ENCODE measurements at places on chromosomes 12 and 14.

GRCh38 chr14:94764573-94764972 lies 5.3 kb downstream of the GSC start:
- DNase-seq: no peak

- DNase-seq: no peak
These were observed 9.8 kb downstream of the DAD1 start for GRCh38 chr14:22579236-22579635.

- no peak for DNase-seq
These were observed 908.8 kb downstream of the VRK1 start for GRCh38 chr14:97705976-97706375.

DNA sequence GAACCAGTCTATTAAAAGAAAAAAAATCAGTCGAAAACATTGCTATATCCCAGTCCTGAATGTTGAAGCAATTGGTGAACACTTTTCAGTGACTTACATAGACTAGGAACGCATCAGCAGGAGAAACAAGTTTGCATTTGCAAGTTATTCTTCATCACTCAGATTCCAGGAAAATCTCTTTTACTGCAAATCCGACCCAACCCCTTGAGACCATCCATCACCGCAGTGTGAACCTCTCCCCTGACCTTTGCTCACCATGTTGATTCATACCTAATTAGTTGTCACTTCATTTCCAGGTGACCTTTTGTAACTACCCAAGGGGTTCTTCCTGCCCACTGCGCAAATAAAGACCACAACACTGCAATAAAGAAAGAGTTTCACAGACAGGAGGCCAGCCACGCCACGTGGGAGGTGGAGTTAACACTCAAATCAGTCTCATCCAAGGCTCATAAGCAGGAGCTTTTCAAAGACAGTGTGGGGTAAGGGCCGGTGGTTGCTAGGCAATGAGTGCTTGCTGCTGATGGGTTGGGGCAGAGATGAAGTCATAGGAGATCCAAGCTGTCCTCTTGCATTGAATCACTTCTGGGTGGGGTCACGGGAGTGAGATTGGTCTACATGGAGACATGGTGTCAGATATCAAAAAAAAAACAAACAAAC lies 241.3 kb upstream of the TMEM132C start:
- no peak for DNase-seq

DNA sequence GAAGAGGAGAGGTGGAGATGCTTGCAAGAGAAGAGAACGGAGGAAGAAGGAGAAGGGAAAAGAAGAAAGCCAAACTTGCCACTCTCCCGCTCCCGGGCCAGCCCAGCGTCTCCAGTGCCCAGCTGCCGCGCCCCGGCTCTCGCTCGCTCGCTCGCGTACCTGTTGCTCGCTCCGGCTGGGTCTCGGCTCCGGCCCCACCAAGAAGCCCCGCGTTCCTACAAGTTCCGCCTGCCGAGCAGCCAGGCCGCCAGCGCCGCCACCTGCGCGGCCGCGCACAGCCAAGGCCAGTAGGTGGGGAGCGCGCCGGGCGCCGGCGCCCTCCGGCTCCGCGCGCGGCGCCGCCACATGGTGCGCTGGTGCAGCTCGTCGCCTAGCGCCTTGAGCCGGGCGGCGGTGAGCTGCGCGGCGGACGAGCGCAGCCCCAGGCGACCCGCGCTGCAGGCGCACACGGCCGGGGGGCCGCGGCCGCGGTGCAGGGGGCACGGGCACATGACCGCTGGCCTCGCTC lies 370 bp downstream of the HRK start:
- no peak for DNase-seq

- DNase-seq: no peak
These were observed 33.1 kb upstream of the SLC35F4 start for GRCh38 chr14:57898837-57899572.

- DNase-seq: no peak
These were observed 19.3 kb downstream of the GXYLT1 start for GRCh38 chr12:42125388-42125767.

GRCh38 chr14:52266179-52266578 lies 1.3 kb upstream of the PTGDR start:
- no peak for DNase-seq

DNA sequence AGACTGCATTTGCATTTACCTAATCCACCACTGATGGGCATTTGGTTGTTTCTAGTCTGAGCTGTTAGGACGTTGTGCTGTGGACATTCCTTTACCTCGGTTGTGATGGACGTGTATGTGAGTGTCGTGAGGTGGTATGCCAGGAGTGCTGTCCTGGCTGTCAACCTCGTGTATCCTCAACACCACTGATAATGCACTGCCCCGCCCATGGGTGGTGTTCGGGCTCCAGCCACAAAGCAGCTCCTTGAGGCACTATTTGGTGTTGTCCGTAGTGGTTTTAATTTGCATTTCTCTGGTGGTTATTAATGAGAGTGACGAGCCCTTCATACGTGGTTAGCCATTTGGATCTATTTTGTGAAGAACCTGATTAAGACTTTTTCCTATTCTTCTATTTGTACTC lies 87.6 kb downstream of the PPP2R5C start:
- DNase-seq: no peak

DNA sequence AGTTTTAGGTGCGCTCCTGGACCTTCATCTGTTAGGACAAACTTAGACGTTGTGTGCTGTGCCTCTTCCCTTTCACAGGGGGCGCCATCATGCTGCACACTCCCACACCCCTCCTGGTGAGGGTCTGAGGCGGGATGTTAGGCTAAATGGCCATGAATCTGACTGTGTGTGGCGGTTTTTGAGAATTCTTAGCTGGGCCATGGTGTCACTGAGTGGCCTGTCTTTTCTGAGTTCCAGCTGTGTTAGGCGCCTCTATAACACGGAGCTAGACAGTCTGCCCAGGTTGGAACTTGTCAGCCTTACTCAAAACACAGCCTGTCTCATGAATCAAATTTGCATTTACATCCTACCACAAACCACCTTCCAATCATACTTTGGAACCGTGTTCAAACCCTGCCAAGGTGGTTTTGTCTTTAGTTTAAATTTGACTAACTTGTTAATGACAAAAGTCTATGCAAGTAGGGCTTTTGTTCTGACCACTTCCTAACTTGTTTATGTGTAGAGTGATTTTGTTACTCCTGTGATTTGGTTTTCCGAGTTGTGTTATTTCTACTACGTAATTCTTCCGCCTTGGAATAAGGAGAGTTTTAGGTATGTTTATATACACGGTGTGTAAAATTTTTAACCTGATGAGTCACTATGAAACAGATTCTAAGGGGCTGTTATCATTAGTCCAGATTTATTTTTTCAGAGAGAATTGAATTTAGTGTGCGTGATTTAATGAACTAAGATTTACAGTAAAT lies 19.6 kb downstream of the ACVR1B start:
- DNase-seq: peak; percentile 32

Data from T-helper 22 cell (primary cell).